NCI-H187 treated with DMSO at 0.1 percent for 48 hours (cell line): ENCODE measurements at places on chromosomes 5 and 9.

- peak; percentile 38 for DNase-seq
These were observed 177.6 kb upstream of the SMARCA2 start for GRCh38 chr9:1837453-1838084.

- no peak for DNase-seq
These were observed 140.5 kb upstream of the COL5A1 start for GRCh38 chr9:134500931-134501760.

DNA sequence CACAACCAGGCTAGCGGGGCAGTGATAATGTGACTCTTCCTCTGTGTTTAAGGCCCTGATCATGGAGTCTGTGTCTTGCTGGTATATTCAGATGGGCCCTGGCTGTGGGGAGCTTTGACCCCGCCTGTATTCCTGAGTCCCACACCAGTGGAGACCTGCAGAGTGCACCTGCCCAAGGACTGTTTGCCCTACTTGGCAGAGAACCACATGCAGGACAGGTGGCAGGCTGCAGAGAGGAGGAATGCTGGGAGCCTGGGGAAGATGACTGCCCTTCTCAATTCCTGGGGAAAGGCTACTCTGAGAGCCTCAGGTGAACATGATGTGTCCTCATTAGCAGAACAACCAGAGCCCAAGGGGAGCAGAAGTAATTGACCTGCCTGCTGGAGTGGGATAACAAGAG lies 36.2 kb downstream of the IARS1 start:
- no peak for DNase-seq

- no peak for DNase-seq
These were observed 34.2 kb upstream of the MYOT start for GRCh38 chr5:137833463-137833862.

- no peak for DNase-seq
These were observed 960 bp upstream of the CTNND2 start for GRCh38 chr5:11905206-11905605.

DNA sequence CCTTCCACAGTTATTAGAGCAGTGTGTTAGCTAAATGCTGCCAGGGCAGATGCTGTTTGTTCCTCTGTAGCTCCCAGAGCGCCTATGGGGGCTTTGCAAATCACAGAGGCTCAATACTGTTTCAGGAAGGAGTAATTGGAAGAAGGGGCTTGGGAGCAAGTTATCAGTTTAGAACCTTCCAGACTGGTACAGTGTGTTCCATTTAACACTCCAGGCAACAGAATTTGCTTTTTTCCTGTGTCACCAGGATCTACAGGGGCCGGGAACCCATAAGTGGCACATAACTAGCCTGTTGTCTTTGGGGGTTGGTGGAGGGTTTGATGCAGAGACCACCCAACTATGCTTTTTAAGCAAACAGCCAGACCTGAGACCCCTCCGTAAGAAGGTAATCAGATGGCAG lies 307.3 kb upstream of the KCNN2 start:
- no peak for DNase-seq

DNA sequence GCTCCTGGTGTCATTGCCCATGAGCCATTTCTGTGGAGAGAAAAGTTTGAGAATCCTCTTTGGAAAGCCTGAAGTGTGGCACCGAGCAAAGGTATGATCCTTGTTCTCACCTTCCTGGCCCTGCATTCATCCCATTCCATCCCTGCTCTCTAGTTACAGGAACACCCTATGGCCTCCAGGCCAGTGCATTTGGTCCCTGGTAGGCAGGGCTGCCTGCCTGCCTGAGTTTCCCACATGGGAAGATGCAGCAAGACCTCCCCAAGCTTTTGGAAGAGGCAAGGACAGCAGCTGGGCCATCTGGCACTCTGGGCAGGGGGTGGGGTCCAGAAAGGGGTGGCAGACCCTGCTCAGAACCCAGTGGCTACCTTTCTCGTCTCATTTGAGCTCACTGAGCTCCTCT lies 24.5 kb downstream of the IGIP start:
- DNase-seq: no peak

- no peak for DNase-seq
These were observed 23.1 kb downstream of the IQGAP2 start for GRCh38 chr5:76425928-76426804.

GRCh38 chr9:122468735-122469134 lies 9.0 kb downstream of the OR1J1 start:
- DNase-seq: no peak

DNA sequence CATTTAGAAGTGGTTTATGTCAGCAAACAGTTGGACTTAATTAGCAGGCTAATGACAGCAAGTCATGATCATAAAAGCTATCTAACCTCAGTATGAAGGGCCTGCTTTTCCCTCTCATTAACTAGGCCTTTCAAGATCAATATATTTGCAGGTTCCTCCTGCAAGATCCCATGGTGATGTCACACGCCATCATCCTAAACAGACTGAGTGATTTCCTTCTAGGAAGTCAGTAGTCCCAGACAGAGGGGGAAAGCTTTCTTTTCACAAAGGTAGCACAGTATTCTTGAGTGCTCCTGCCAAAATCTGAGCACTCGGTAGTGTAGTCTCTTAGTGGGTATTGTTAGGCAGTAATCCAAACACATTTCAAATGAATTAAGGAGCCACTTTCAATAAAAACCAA lies 52.5 kb downstream of the UIMC1 start:
- no peak for DNase-seq

GRCh38 chr5:2005101-2006041 lies 122.6 kb upstream of the IRX4 start:
- no peak for DNase-seq

- DNase-seq: no peak
These were observed at the start of gene PRUNE2 for GRCh38 chr9:76905791-76906646. Gene PRUNE2, minus strand, starts transcription at chr9:76906114. Its CDS starts 151 bp downstream, at chr9:76905963.

GRCh38 chr5:103962023-103962422 lies 399.4 kb upstream of the NUDT12 start:
- DNase-seq: no peak

GRCh38 chr5:177496070-177496726 lies 1.2 kb downstream of the PDLIM7 start:
- no peak for DNase-seq

- no peak for DNase-seq
These were observed 345.6 kb upstream of the ACTBL2 start for GRCh38 chr5:57828221-57828620.

GRCh38 chr5:37971483-37972024 lies 131.7 kb upstream of the GDNF start:
- no peak for DNase-seq

DNA sequence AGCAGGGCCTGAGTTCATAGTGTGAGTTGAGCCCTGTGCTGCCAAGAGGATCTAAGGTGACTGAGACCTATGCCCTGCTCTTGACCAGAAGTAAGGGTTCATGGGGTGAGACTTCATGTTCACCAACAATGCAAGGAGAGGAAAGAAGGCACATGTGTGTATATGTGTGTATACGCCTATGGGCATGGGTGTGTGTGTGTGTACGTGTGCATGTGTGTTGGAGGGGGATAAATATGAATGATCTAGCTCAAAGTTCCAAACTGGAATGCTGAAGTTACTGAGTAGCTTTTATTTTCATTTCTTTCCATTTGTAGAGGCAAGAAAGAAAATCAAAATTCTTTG lies 25.6 kb upstream of the HAND1 start:
- DNase-seq: no peak

DNA sequence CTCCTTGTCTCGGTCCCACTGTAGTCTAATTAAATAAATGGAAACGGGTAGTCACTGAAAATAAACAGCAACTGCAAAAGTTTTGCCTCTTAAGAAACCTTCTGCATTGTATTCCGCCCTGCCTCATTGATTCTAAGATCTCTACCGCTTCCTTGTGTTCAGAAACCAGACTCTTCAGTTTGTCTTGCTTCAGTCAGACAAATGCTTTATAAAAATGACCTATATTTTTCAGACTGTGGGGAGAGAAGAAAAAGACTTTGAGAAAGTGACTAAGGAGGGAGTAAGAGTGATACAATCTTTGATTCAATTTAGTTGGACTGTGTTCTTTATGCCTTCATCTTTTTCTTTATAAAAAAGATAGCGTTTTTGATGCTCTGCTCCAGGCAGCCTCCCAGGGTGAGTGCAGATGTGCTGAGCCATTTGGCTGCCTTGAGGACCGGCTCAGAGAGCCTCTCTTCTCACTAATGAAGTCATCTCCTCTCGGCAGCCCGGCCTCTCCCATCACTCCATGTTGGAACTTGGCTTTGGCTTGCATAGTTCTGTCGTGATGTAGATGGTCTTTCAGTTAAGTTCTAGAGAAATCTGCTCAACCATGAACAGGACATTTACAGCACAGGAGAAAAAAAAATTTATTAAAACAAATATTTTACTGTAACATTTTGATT lies 4.0 kb upstream of the VCAN start:
- no peak for DNase-seq

GRCh38 chr5:96579711-96580110 lies 82.5 kb upstream of the CAST start:
- DNase-seq: no peak

- no peak for DNase-seq
These were observed 194.1 kb downstream of the RANBP17 start for GRCh38 chr5:171055875-171056454.

DNA sequence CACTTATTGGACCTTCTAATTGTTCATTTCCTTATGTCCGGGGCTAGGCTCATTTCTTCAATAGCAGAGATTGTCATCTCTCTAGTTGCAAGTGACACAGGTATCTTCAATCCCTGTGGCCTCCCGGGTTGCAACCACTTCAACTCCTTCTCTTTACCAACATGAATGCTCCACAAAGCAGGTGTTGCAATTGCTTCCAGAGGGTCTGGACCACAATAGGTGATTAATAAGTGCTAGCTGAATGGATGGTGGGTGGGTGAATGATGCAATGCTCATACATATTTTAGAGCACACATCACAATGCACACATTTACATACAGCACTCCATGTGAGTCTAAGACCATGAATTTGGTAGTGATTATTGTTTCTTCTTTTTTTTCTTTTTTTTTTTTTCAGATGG lies 2.6 kb downstream of the CEMIP2 start:
- no peak for DNase-seq

DNA sequence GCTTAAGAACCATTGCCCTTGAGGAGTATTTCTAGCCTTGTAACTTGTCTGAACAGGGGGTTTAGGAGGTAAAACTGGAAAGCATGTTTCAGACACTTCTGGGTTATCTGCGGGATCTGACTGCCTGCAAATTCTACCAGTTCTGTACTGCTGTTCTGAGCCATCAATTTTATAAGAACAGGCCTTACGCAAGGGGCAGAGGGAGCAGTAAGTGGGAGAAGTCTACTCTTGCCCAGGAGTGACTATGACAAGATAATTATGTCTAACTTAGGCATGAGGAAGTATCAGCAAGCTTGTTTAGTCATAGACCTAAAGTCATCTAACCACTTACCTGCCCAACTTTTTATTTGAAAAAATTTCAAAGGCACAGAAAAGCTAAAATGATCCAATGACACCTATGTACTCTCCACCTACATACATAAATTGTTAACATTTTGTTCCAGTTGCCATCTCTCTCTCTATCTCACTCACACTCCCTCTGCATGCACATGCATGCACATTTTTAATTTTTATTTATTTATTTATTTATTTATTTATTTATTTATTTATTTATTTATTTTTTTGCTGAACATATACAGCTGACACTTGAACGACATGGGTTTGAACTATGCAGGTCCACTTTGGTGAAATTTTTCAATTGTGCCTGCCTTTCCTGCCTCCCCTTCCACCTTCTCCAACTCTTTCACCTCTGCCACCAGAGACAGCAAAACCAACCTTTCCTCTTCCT lies 18.4 kb upstream of the DEPDC1B start:
- DNase-seq: no peak

- DNase-seq: no peak
These were observed 10.5 kb downstream of the ZFP62 start for GRCh38 chr5:180850434-180851078.

DNA sequence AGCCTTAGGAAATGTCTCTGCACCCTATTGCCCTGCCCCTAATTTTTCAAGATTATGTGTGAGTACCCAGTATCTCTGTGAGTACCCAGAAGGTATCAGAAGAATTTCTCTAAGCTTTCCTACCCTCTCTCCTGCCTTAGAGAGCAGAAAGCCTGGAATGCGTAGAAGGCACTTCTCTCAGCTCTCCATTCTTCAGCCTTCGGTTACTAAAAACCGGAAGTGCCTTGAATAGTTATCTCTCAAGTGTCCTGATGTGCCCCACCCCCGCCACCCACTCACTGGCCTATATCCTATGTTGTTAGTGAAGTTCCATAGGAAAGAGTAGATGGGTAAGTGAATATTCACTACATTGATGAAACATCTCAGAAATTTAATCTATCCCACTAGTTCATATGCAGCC lies 210.7 kb upstream of the CDH10 start:
- DNase-seq: no peak

DNA sequence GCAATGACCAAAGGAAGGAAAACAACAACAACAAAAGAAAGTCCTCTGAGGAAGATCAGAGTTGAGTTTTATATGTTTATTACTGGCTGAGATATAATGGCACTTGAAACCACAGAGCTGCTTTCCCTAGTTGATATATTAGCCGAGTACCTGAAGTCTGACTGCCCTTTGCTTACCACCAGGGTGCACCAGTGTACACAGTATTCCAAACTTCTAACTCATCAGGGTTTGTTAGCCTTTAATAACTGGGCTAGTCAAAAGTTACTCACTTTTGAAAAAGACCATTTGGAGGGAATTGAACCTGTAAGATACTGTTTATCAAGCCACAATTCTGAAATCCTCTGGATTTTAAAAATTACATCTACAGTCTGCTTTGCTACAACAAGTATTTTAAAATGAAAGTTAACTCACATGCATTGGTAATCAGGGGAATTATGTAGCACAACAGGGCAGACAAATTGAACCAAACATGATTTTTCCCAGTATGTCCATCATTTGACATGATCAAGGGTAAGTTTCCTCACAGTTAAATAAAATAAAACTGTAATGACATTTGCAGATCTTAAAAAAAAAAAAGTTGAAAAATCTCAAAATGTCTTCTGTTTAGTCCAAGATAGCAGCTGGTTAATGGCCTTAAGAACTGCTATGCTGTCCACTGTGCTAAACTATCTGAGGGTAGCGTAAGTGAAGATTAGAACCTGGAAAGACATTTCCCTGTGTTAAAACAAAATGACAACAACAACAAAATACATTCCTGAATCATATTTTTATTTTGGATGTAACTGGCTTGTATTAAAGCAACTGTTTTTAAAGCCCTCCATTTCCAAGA lies 57.3 kb upstream of the C6 start:
- no peak for DNase-seq
